ENCODE measurements at places on chromosomes 16 and 17. TPM values are rescaled to one million over a fixed set of nuclear protein-coding genes. Genes with fewer than 3 reads are reported as not detected.

The G6PC1 gene
- not detected for total RNA-seq

The PERCC1 gene
- total RNA-seq = not detected

The NECAB2 gene
- 1.1 TPM for total RNA-seq

The OTOA gene
- total RNA-seq = not detected

The SLC16A5 gene
- total RNA-seq = 20.0 TPM

The PPM1E gene
- total RNA-seq = 0.92 TPM

The DLG4 gene
- 3.7 TPM for total RNA-seq

The SMIM22 gene
- not detected for total RNA-seq

The STX1B gene
- total RNA-seq = 0.46 TPM

The ORC6 gene
- 24.3 TPM for total RNA-seq

The DOC2B gene
- 30.6 TPM for total RNA-seq

Data from NCI-H460 (cell line).